ENCODE measurements at places on chromosomes 3 and 15.

DNA sequence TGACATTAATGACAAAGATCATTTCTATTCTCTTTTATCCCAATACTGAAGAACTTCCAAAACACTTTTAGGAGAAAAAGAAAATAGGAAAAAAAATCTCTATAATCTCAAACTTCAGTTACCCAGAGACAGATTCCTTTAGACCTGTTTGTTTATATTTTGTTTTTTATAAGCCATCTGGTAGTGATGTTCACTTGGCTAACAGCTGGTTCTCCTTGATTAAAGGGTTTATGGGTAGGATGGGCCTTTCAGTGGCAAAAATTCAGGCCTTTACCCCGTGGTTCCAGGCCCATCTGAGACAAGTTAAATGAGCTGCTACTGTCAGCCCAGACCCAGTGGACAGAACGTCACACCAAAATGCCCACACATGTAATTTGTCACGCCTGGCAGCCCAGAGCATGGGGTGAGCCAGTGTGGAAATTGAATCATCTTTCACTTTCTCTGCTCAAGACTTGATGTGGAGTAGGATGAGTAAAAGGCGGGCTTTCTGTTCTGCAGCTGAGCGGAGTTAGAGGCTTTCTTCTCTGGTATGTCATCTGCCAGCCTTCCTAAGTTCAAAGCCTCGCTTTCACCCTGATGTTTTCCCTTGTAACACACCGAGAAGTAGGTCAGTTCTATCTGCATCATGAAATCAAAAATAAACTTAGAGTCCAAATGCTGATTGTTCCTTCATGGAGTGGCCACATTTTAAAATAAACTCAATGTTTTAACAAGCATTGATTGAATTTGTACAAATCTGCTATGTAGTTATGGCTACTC, 62.5 kb upstream of the SKOR1 start:
- no peak for DNase-seq

DNA sequence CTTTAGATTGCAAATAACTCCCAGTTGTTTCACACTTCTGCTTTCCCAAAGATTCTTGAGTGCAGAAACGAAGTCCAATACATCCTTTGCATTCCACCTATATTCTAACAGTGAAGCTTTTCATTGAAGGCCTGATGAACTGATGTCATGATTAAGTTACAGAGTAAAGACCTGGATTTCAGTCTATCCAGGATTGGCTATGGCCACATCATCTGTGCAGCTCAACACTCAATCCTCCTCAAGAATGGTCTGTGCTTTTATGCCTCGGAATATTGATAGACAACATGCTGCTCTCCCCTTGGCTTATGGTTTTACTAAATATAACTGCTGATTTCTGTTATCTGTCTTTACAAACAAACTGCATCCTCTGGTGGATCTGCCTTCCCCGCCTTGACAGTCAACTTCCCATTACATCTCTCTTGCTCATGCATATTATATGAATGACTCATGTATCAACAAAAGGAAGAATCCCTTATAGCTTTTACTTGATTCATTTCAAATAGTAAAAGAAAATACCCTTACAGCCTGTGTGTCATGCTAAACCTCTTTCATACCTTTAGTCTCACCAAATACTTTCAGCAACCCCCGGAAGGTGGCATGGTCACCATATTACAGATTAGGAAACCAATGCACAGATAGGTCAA, 59.5 kb downstream of the SCN11A start:
- no peak for DNase-seq

- DNase-seq = no peak
Measured at GRCh38 chr3:32817558-32818228, at the start of gene TRIM71. Gene TRIM71, plus strand, starts transcription at chr3:32817997. Its CDS starts 84 bp downstream, at chr3:32818081.

DNA sequence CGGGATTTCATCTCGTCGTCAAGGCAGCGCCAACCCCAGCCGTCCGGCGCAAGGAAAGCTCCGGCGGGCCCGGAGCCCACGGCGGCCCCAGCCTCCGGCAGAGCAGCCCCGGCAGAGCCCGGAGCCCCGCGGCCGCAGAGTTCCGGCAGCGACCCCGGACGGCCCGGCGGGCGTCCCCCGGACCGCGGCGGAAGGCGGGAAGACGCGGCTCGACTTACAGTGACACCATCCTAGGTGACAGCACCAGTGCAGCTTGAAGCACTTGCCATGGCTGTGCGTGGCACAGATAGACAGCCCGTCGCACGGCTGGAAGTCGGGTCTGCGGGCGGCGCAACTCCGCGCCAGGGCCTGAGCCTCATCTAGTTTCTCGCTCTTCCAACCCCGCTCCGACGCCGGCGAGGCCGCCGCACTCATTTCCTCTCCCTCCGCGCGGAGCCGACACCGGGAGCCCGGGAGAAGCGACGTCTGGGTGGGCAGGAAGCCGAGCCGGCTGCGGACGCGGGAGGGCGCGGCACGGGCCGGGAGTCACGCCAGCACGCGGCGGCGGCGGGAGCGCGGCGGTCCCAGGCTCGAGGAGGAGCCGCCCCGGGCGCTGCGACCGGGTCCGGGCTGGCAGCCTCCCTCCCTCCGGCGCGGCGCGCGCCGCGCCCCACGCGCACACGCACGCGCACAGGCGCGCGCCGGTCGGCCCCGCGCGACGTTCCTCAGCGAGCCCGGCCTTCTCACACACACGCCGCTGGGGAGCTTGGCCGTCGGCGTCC, at the start of gene C3orf70:
Gene C3orf70, minus strand, starts transcription at position 651 of the 761 bp plus-strand sequence. Its CDS starts 237 bp downstream, at position 414.
- DNase-seq = peak; percentile 67

DNA sequence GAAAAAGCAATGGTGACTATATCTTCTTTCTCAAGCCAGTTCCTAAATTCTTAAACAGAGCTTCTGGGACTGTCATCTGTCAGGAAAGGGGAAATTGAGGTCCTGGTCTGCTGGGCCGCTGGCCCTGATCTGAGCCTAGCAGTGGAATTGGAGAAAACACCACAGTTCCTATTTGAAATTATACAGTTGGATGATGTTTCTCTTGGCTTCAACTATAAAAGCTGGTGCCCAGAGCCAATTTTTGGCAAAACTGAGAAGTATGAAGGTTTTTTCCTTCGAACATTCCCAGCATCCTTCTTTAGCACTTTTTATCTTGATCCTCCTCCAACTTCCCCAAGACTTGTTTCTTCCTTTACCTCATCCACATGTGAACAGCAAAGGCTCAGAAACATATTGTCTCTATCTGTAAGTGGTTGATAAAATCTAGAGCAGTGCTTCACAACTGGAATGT, 83.9 kb downstream of the CD47 start:
- DNase-seq = no peak

Measured in heart right ventricle (tissue), 16 donors.